ENCODE measurements at places on chromosomes 2 and 18.

DNA sequence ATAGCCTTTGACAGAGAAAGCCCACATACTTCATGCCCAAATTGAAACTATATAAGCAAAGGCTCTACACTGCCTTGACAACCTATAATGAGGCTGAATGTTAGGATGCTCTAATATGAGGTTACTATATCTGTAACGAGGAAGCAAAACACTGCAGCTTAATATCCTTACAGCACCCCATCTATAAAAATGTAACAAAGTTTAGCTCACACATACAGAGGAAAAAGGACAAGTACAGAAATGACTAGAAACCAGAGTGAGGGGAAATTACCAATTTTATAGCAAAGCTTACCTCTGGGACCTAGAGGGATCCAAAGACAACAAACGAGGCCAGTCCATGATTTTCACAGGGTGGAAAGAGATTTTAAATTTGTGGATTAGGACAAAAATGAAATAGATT, 138.5 kb downstream of the COL4A4 start:
- no peak for DNase-seq

DNA sequence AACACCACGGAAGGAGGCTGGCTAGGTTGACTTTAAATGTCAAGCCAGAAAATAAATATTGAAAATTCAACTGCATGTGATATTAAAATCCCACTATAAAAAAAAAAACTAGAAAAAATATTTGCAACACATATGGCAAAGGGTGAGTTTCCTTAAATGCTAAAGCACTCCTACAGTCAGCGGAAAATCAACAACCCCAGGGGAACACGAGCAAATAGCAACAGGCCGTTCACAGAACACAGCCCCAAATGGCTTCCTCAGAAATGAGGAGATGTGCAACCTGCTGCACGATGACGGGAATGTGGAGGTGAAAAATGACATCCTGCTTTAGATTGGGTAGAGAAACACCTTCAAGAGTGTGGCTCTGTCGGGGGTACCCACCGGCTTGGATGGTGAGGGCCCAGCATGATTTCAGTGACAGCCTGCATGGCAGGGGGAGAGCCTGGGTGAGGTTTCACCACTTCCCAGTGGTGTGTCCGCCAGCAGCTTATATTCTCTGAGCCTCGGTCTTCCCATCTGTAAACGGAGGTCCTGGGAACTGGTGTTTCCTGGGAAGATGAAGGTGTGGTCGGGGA, 157.9 kb upstream of the GLI2 start:
- DNase-seq, result no peak

- no peak for DNase-seq
These were observed 152.9 kb upstream of the SESTD1 start for GRCh38 chr2:179417436-179417949.

DNA sequence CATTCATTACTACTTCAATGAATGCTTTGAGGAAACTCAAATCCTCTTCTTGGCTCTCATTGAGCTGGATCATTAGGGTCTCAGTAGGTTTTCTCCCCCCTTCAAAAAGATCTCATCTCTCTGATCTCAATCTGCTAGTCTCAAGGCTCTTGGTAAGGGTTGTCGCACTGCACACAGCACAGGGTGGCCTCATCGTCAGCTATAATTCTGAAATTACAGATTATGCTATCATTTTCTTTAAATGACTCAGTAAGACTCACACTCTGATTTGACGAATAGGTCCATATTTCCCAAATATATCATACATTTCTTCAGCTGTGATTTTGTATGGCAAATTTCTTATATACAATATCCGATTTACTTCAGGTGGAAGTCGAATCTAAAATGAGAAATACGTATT, 2.3 kb downstream of the SF3B6 start:
- no peak for DNase-seq

DNA sequence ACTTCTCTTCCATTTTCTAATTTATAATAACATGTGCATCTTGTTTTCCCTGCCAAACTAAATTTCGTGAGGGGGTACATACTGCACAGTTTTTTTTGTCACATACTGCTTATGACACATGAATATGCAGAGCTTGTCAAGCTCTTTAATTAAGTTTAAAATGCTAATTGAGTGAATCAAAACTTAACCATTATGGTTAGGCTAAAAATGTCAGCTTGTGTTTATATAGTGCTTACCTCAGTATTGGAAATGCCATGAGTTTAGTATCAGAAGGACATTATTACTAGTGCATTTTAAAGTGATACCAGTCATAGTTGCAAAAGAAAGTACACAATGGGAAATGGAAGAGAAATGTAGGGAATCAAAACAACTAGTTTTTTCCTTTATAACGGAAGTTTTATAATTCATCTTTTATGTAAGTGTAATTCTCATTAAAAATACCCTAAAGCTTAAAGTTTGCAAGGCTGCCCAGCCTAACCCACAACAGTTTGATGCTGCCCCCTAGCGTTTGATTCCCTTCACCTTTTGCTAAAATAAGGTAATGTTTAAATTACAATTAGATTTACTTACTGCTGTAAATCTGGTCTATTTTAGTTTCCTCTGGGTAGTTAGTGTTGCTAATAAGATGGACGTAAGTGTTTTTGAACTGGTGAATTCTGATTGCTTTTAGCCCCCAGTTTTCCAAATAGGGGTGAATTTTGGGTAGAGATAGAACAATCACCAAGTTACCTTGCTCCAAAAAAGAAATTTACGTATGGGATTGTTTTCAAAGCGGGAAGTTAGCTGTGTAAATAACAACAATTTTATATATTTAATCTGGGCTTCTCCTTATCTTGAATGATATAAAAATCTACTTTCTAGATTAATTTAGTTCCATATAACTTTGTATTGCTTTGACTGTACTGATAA, 3.2 kb downstream of the SLC39A10 start:
- no peak for DNase-seq

- no peak for DNase-seq
These were observed 83.1 kb upstream of the CCDC141 start for GRCh38 chr2:179133016-179133415.

- DNase-seq, result no peak
These were observed 156.2 kb upstream of the NETO1 start for GRCh38 chr18:73023975-73024374.

- DNase-seq, result peak; percentile 29
These were observed 319.6 kb upstream of the TCF4 start for GRCh38 chr18:55907453-55908175.

GRCh38 chr2:150847578-150847977, 360.1 kb upstream of the RND3 start:
- DNase-seq, result no peak

GRCh38 chr2:123993728-123994323, 31.3 kb upstream of the CNTNAP5 start:
- DNase-seq, result no peak

- DNase-seq, result peak; percentile 34
These were observed 1.5 kb upstream of the INHBB start for GRCh38 chr2:120344214-120344975.

GRCh38 chr2:160224060-160224459, 24.0 kb upstream of the ITGB6 start:
- DNase-seq, result no peak

DNA sequence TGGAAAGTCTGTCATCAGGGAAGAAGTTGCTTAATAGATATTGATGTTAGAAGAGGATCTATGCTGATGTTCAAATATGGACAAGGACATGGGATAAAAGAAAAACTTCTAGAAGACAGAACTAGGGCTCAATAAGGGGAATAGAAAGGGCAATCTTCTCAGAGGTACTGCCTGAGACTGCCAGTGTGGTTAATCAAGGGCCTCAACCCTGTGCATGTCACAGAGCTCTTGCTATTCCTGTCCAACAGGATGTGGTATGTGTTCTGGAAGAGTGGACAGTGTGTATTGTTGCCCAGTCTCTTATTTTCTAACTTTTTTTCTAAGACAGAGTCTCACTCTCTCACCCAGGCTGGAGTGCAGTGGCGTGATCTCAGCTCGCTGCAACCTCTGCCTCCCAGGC, 27.8 kb upstream of the RNF125 start:
- no peak for DNase-seq

DNA sequence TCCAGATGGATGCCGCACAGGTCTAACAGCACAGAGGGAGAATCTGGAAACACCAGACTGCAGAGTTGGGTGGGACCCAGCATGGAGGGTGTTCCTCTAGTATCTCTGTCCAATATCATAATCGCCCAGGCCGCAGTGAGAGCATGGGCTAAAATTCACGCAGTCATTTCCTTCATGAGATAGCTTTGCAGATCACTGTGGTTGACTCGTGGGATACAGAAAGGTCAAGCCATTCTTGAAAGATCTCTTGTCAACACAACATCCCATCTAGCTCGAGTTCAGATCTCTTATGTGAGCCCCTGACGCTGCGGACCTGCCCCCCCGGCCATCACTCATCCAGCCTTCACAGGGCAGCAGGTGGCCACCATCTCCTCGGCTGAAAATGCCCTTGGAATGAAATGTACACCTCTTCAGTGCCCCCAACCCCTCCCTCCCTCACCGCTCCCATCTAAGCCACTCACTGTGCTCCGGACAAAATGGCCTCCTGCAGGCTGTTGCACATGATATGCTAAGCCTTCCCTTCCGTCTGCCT, 45.9 kb downstream of the FOSL2 start:
- no peak for DNase-seq

- peak; percentile 36 for DNase-seq
These were observed 58.3 kb downstream of the NFATC1 start for GRCh38 chr18:79453816-79454735.

GRCh38 chr2:163626639-163627109, 109.1 kb downstream of the FIGN start:
- peak; percentile 9 for DNase-seq

DNA sequence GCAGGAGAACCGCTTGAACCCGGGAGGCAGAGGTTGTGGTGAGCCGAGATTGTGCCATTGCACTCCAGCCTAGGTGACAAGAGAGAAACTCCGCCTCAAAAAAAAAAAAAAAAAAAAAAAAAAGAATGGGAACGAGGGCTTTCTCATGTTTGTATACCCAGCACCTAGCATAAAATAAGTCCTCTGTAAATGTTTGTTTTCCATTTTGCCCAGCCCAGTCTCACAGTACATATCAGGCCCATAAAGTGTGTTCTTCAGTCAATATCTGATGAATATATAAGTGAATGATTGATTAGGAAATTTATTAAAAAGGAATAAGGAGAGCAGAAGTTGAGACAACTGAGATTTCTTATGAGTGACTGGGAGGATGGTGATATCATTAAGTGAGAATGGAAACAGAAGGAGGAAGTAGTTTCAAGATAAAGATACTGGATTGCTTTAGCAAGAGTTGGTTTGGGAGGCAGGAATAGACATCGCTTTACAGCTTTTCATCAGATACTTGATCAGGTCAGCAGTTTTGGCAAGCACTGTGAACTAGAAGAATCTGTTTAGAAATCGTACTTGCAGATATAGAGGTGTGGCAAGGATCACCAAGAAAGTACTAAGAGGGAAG, 327.5 kb downstream of the KIAA1328 start:
- no peak for DNase-seq

DNA sequence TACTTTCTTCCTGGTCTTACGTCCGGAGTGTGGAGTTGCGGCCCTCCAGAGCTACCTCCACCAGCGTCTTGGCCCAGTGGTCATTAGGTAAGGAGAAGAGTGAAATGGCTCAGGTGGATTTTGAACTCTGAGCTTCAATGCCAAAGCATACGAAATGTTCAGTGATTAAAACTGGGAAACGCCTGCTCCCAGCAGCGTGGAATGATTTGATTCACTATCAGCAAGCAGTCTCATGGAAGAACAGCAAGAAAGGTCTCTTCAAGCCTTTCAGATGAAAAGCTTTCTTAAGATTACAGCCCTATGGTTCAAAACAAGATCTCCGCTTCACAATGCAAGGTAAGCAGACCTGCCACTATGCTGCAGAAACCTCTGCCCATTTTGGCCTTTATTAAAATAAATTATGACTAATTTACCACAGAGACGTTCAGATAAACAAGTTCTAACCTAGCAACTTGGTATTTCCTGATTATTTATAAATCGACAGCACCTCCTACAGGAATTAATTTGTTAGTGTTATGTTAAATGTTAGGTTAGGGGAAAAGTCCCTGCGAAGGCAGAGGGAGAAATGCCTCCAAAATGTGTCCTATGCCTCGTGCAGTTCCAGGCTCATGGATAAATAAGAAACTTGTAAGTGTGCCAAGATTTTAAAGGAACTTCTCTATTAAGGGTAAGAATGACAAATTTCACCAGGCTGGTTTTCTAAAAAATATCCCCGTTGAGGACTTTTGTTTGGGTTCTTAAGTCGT, 10.1 kb downstream of the SP9 start:
- no peak for DNase-seq

DNA sequence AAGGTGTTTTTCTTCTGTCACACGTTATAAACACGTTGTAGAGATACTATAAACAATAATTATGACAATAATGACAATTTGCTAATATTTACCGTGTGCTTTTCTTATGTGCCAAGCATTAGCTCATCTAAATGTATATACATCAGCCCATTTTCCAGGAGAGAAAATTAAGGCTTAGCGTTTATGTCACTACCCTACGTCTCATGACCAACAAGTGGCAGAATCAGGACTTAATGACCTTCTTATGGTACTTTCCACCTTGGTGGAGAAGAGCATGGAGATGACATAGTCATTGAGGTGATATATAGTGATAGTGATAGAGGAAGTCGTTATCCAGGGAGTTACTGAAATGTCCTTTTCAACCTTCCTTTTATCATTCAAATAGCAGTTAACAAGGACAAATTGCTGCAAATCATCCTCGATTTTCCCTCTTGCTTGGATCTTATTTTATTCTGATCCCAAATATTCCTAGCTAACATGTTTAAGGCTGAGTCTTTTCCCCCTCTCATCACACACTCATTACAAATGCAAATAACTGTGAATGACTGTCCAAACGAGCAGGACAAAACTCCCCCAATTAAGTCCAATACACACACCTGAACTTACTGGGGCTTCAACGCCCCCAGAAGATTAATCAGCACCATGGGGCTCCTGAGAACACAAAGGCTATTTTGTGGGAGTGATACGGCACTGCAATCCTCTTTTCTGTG, 27.3 kb downstream of the SPRED2 start:
- no peak for DNase-seq

- no peak for DNase-seq
These were observed 152.4 kb upstream of the SERPINE2 start for GRCh38 chr2:224191465-224191864.

DNA sequence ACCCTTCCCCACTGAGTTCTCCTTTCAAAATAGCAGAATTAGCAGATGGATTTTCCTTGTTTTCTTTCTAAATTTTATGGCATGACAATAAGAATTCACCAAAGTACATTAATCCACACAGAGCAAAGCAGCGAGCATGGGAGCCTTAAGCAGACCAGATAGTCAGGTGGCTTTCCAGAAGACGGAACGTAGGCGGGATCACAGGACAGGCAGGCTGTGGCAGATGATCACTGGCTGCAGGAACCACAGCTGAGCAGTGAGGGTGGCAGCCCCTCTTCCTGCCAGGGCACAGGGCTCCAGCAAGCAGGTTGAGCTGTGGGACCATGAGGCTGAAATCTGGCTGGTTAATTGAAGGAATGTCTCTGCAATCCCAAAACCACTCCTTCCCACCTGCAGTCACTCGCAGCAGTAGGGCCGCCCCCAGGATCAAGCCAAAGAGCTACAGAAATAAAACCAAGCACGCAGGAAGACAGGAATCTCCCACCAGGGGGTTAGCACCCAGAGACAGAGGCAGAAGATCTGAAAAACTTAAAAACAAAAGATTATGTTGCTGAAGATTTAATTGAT, 259.9 kb downstream of the EIPR1 start:
- no peak for DNase-seq

Data from heart right ventricle (tissue), 16 donors.